ENCODE measurements at places on chromosomes 7 and 10. TPM values are rescaled to one million over a fixed set of nuclear protein-coding genes. Genes with fewer than 3 reads are reported as not detected.

The CHRM2 gene
- 0.25 TPM for total RNA-seq

The ARF5 gene
- total RNA-seq: 63.0 TPM

The CLDN4 gene
- total RNA-seq: 1.3 TPM

The EEPD1 gene
- total RNA-seq: 18.6 TPM

The ANKRD30A gene
- not detected for total RNA-seq

The GDF10 gene
- total RNA-seq: not detected

The TEX47 gene
- not detected for total RNA-seq

The KCNMA1 gene
- total RNA-seq: 18.4 TPM

The ODAD2 gene
- 0.44 TPM for total RNA-seq

The LBX1 gene
- total RNA-seq: not detected

The PON1 gene
- 677 TPM for total RNA-seq

The GIMAP5 gene
- 8.9 TPM for total RNA-seq

The DGKI gene
- total RNA-seq: 0.06 TPM

The SNX13 gene
- total RNA-seq: 22.5 TPM

The NAPEPLD gene
- 17.6 TPM for total RNA-seq

The GNA12 gene
- total RNA-seq: 17.3 TPM

The PARG gene
- total RNA-seq: 9.7 TPM

The TMEM130 gene
- total RNA-seq: not detected

The NCF1 gene
- total RNA-seq: 0.37 TPM

The ZNHIT1 gene
- 116 TPM for total RNA-seq

The KAZALD1 gene
- 0.31 TPM for total RNA-seq

The IFIT2 gene
- total RNA-seq: 10.8 TPM

The PRSS37 gene
- not detected for total RNA-seq

The SPDYE8 gene
- not detected for total RNA-seq

The AP3M1 gene
- 22.4 TPM for total RNA-seq

The CLDN3 gene
- 17.3 TPM for total RNA-seq

The RGR gene
- not detected for total RNA-seq

The C10orf88 gene
- total RNA-seq: 2.0 TPM

The ASB10 gene
- not detected for total RNA-seq

The SPAM1 gene
- not detected for total RNA-seq

The BEND7 gene
- 21.5 TPM for total RNA-seq

The TMEM196 gene
- not detected for total RNA-seq

The CDH23 gene
- total RNA-seq: 3.3 TPM

The PAPSS2 gene
- 158 TPM for total RNA-seq

The ITIH2 gene
- 514 TPM for total RNA-seq

The EVX1 gene
- total RNA-seq: not detected

The EMX2 gene
- total RNA-seq: not detected

The BICC1 gene
- total RNA-seq: 1.4 TPM

The LIPJ gene
- total RNA-seq: 0.37 TPM

The OPN4 gene
- total RNA-seq: not detected

The PVRIG gene
- 0.89 TPM for total RNA-seq

The PKD1L1 gene
- total RNA-seq: 0.16 TPM

The ANKRD22 gene
- not detected for total RNA-seq

The SEC31B gene
- 4.4 TPM for total RNA-seq

The PPIF gene
- total RNA-seq: 64.4 TPM

The SUN3 gene
- not detected for total RNA-seq

The PDGFA gene
- total RNA-seq: 3.0 TPM

The SLC12A9 gene
- total RNA-seq: 9.6 TPM

The TFR2 gene
- 434 TPM for total RNA-seq

The HILPDA gene
- total RNA-seq: 3.2 TPM

The CALU gene
- total RNA-seq: 25.4 TPM

The BHLHA15 gene
- 4.1 TPM for total RNA-seq

The TRIM50 gene
- total RNA-seq: not detected

The SKAP2 gene
- total RNA-seq: 9.6 TPM

All from right lobe of liver (tissue), 6 donors.